NCI-H748 treated with DMSO at 0.1 percent for 48 hours (cell line): ENCODE measurements at places on chromosomes 2 and 18.
A peak's percentile ranks its signal among the peaks of the same experiment; 100 is the strongest.

- no peak for DNase-seq
Measured at GRCh38 chr2:27202854-27203253, 9.0 kb upstream of the ATRAID start.

- DNase-seq, result no peak
Measured at GRCh38 chr2:188495969-188496431, 204.3 kb downstream of the GULP1 start.

DNA sequence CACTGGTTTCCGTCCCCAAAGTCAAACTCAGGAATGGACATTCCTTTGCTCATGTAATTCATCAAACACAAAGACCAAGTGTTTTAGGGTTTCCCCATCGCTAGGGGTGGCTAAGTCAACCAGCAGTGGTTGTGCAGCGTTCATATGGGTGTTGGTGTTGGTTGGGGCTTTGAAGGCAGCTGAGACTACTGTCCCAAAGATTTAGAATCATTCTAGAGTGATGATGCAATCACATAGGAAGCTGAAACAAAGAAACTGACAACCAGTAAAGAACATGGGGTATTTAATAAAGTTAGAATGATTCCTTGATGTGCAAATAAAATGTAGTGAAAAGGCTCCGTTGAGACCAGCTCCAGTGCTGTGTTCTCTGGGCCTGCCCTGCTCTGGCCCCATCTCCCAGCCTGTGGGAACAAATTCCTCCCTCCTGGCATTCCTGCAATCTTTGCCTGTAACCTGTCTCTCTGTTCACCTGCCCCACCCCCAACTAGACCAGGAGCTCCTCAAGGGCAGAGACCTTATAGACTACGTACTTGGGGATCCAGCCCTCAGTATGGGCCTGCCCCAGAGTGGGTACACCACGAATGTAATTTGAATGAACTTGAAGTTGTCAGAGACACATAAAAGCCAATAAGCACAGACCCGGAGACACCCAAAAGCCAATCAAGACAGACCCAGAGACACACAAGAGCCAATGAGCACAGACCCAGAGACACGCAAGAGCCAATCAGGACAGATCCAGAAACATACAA is 191.7 kb upstream of the TWIST2 start:
- no peak for DNase-seq

- no peak for DNase-seq
Measured at GRCh38 chr2:70192516-70192915, 1.7 kb upstream of the C2orf42 start.

GRCh38 chr2:111927723-111928122 is 29.3 kb downstream of the MERTK start:
- no peak for DNase-seq

DNA sequence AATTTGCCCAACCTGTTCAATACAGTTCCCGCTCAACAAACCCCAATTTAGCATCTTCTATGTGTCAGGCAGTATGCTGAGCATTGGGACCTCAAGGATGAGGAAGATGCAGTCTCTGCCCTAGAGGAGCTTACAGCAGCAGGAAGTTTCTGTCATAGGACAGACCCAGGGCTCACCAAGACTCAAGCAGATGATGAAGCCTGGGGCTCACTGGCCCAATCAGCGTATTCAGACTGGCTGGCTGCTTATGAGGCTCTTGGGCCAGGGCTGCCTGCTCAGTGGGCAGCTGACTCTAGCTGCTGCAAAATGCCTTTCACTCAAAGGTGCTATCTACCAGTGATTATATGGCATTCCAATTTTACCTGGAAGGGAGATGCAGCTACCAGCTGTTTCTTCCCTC is 2.1 kb downstream of the FAM178B start:
- no peak for DNase-seq

GRCh38 chr18:11946756-11947155 is 34.6 kb upstream of the IMPA2 start:
- no peak for DNase-seq

DNA sequence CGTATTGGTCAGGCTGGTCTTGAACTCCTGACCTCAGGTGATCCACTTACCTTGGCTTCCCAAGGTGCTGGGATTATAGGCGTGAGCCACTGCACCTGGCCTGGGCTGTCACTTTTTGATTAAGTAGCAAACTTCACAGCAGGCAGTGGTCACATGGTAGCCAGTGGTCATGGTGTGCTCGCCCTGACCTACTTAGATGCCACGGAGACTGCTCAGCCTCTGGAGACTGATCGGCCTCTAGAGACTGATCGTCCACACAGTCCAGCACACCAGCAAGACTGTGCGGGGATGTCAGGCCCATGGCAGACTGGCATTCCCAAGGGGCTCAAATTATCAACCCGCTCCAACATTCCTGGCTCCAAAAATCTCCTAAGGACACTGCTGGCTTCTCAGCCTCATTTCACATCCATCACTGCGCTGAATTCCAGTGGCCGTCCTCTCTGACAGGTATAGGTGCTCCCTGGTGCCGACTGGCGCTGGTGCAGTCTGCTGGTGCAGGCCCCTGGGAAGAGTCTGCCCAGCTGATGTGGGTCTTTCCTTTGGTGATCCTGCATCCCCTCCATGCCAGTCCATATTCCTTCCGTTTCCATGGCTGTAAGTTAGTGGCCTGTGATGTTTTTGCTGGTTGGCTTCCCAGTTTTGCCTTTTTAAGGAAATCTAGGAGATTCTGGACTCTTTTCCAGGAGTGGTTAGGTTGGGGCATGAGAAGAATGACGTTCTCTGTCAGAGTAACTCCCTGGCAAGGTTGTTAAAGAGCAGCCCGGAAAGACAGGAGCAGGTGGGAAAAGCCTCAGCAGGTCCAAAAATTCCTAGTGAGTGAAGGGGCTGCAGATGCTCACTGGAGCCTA is 374.5 kb upstream of the HS6ST1 start:
- no peak for DNase-seq

DNA sequence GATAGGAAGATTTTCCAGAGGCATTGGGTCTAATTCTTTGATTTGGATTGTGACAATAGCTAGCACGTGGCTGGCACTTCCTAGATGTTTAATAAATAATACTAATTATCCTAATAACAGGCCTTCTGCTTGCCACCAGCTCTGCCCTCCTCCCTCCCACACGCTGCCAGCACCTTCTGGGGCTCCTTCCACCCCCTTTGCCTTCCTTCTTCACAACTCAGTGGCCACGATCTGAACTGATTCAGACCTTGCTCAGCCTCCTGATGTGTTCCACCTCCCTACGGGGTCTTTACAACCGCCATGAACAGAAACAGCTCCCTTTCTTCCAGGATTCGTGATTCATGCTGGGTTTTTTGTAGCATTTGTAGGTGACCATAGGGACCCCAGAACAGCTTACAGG is 310.3 kb upstream of the HS6ST1 start:
- no peak for DNase-seq

GRCh38 chr2:233458031-233458610 is 103.8 kb downstream of the DGKD start:
- DNase-seq, result no peak

- no peak for DNase-seq
Measured at GRCh38 chr2:1394709-1395408, 18.4 kb upstream of the TPO start.

DNA sequence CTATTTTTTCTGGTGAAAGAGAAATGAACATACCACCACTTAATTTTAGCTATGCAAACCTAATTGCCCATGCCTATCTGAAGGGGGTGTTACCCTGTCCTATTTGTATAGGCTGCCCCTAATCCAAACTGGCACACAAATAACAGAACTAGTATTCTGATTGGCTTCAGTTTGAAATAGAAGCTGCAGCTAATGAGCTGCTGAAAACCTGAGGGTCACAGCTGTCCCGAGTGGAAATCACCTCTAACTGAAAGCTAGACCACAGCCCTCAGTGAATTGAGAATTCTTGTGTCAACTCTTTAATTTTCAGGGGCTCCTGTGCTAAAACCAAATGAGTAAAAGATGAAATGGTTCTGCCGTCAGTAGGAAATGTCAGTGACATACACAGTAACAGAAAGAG is 28.7 kb downstream of the CCDC141 start:
- no peak for DNase-seq

DNA sequence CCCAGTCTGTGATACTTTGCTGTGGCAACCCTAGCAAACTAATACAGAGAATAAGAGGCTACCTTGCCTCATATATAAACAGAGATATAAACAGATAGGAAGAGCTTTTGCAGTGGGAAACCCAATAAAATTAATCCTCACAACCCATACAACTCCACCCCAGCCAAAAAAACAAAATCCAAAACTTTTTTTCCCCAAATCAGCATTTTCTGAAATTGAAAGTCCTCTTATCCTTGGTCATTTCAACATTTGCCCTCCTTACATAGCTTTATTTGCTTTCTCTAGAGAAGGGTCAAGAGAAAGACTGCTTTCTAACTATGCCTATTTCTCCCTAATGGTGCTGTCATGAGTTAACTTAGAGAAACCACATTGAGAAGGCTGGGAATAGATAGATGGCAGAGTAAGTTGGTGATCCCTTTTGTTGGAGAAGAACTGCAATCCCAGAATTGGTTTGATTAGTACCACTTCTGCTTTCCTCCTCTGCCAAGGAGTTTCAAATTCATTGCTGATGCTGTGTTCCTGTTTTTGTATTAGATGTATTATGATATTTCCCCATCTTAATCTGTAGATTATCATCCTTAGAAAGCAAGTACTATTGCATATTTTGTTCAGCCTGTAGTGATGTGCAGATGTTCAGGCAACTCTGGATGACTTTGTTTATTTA is 76.5 kb upstream of the B3GNT2 start:
- no peak for DNase-seq

DNA sequence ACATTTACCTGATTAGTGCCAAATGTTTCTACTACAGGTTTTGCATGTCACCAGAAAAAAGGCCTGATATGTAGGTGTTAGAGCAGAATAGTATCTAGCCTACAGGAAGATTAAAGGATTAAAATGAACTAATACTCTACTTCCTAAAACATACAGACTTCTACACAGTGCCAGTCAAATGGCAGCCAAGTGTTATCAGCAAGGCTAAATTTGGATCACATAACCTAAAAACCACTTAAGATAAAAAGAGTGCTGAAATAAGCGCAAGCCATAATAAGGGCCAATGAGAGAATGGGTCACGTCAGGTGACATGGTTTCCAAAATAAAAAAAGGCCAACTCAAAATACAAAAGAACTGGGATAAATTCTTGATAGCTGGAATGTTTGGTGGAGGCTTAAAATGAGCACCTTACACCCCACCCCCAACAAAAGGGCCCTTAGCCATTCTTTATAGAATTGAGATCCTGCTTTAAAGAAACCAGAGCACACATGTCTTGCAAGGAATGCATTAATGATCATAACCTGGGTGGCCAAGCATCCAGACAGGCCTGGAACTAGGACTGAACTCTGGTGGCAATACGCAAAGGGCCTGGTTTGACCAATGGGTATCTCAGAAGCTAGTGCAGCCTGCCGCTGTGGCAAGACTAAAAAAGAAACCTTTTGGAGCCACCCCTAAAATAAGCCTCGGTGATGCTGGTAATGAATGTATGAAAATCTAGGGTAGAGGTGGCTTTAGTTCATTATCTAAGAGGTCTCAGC is 32.4 kb downstream of the IRS1 start:
- no peak for DNase-seq

- no peak for DNase-seq
Measured at GRCh38 chr2:241308267-241308666, 7.2 kb downstream of the HDLBP start.

GRCh38 chr2:1572638-1573037 is 159.4 kb downstream of the TPO start:
- DNase-seq, result no peak

GRCh38 chr2:230158468-230158867 is 61.3 kb downstream of the SP110 start:
- no peak for DNase-seq

DNA sequence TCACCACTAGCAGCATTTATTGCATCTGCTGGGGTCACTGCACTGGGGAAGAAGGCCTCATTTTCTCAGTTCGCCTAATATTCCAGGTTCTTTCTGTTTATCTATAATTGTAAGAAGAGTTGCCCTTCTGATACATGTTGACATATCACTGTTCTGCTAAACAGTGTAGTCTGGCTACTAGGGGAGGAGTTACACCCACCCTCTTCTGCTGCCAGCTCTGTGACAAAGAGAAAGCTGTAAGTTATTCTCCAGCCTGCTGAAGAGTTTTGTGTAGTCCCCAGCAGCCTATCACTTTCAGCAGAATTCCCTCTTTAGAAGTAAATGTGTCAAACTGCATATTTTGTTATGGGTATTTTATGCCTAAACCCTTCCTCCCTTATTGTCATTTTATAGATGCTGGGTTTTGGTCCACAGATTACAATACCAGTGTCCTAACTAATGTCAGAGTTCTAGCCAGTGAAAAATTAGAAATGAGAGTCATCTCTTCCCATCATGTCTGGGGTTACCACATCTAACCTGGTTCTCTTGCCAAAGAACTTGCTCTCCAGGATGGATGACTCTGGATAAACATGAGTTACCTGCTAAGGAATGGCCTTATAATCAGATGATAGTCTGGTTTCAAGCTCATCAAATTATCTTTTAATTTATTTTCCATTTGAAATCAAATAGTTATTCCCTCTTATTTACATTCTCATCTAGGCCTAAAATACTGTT is 5.6 kb upstream of the MBOAT2 start:
- no peak for DNase-seq

GRCh38 chr2:162840598-162841246 is 2.2 kb upstream of the KCNH7 start:
- no peak for DNase-seq

GRCh38 chr2:104944495-104944894 is 90.6 kb downstream of the POU3F3 start:
- peak; percentile 2 for DNase-seq
